ENCODE measurements at places on chromosomes 3 and 15.

- no peak for DNase-seq
These were observed 172.8 kb upstream of the UBE3A start for GRCh38 chr15:25611603-25612002.

DNA sequence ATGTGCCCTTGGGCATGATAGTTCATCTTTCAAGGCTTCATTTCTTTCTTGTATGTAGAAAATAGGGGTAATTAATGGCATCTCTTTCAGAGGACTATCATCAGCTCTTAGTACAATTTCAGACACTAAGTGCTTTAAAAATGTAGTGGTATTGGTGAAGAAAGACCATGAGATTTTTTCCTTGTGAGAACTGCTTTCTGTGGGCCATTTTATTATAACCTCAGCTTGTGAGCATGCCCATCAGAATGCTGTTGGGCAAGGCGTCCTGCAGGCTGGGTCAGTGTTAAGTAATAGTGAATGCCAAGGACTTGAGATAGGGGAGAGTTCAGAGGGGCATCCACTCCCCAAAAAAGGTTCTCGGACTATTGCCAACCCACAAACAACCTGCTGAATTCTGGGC, 187.9 kb downstream of the GHSR start:
- DNase-seq: no peak

DNA sequence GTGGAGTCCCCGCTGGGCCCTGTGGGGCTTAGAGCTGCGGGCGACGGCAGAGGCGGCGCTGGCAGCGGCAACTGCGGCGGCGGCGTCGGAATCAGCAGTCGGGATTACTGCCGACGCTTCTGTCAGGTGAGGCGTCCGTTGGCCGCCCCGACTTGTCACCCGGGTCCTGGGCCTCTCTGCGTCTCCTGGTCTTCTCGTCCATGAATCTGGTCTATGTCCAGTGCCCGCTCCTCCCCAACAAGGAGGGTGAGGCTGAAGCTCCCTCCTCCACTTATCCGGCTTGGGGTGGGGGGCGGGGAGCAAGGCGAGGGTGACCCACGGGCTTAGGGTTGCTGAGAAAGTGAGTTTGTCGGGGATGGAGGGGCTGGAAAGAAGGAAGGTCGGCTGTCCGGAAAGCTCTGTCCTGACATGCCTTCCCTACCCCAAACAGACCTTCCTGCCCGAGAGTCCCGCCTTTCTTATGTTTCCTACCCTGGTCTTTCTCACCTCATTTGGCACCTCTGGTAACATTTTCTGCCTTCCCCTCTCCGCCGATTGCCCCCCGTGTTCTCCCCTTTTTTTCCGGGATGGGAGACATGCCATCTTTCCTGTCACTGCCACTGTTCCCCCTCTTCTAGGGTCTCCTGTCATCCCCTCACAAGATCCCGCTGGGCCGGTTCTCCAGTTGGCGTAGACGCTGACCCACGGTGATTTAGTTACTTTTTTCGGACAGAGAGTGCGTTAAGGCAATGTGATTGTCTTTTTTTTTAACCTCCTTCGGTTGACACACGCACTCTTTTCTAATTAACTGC, 520 bp downstream of the ZNF654 start:
- no peak for DNase-seq

DNA sequence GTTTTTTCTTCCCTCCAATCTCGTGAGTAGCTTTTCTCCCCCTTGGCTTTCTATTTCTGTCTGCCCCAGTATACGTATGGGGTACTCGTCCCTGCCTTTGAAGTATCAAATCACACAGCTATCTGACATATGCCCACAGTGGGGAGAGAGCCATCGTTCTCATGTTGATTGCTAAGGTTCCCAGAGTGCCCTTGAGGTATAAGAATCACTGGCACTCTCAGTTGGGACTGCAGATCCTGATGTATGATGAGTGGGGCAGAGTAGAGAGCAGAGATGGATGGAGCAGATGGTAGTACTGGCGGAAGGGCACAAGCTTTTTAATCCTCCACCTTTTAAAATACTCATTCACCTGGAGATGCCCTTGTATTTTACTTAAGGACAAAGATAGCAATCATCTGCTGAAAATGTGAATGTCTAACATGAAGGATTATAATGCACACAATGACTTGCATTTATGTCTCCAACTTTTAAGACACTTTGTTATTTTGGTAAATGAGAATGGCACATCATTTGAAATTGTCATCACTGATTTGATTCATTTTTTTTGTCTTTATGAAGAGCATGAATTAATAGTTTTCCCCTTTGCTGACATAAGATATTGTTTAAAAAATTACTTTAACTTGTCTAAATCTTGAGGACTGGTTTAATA, 239.6 kb downstream of the NR1D2 start:
- DNase-seq: no peak

DNA sequence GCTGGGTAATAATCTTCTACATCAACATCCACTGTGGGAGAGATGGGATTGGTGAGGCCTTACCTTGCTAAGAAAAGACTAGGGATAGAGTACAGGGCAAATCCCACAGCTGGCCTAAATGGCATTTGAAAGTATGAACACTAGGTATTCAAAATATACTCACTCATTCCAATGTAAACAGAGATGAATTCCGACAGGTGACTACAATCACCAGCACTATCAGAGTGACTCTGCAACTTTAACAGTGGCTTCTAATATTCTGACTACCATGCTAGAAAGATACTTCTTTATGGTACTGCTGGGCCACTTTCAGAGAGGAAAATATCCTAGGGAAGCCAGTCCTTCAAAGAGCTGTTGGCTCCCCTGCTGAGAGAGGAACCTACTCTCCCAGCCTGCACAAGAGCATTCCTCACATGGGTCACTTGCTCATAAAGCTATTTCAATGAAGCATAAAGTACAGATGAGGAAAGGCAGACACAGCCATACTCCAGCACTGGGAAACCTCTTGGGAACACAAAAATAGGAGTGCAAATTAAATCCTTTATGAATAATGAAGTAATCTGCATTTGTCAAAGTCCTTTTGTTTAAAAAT, 21.5 kb upstream of the MAN2C1 start:
- DNase-seq: no peak

DNA sequence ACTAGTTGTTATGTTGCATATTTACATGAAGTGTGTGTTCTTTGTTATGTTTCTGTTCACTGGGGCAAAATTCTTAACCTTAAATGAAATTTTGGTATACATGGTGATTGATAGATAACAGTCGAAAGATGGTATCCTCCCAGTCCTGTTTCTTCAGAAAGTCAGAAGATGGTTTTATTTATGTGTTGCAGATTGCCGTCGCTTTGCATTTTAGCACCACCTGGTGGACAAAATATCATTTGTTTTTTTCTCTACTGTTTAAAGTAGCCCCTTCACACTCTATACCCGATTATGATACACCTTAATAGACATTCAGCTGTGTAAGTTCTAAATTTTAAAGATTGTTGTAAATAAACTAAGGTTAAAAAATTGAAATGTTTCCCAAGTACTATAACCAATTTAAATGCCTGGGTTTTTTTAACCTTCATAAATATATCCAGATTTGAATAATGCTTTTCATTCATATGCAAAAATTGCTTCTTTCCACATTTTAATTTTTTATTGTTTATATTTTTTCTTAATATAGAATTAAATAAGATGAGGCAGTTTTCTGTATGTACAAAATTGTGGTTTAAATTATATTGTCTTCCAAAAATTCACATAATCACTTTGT, 152.2 kb downstream of the ALCAM start:
- no peak for DNase-seq

DNA sequence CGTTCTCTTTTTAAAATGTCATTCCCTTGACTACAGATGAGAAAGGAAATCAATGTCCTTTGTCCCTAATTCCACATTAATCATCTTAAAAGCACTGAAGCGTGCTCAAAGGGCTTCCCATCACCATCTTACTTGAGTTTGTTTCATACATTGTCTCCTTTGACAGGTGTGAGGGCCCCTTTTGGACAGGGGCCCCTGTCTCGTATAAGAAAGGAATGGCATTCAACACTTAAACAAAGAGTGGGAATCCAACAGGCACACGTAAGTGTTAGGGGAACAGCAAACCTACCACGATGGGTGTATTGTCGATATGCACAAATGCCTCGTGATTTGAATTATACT, 5.0 kb downstream of the SSUH2 start:
- DNase-seq: no peak

DNA sequence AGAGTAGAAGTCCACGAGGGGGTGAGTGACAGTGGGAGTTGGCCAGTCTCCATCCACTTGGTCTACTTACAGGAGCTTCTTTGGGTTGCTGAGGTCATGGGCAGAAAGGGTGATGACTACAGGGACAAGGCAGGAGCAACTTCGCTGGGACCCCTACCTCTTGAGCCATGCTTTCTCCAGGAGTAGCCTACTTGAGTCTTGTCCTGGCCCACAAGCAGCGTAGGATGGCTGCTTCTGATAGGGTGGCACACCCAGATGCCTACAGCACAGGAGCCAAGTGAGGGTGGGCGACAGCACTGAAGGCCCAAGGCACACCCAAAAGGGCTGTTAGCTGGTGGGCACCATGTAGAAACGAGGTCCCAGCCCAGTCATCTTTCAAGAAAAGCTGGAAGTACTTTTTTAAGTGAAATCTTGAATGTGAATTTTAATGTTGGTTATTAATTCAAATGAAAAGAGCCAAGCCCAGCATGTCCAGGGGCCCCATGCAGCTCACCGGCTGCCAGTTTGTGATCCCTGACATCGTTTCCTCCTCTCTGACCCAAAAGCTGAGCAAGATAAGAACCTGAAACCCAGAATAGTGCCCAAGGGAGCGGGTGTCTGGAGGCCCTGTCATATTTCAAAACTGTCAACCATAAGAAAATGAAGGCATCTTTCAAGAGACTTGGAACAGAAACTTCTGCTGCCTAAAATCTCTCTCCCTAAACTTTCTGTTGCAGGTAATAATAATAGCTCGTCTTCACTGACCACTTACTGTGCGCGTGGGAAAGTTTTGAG, 2.2 kb upstream of the CPEB1 start:
- no peak for DNase-seq

- no peak for DNase-seq
These were observed 54.5 kb upstream of the ABHD17C start for GRCh38 chr15:80640531-80641121.

- DNase-seq: no peak
These were observed 18.6 kb downstream of the SERP1 start for GRCh38 chr3:150527464-150528255.
